ENCODE measurements at places on chromosomes 11 and 22. TPM values are rescaled to one million over a fixed set of nuclear protein-coding genes. Genes with fewer than 3 reads are reported as not detected.

OR51B5 gene
- total RNA-seq = not detected

- DNase-seq = no peak
These were observed 36.2 kb downstream of the LIF start for GRCh38 chr22:30210235-30210909.

DNA sequence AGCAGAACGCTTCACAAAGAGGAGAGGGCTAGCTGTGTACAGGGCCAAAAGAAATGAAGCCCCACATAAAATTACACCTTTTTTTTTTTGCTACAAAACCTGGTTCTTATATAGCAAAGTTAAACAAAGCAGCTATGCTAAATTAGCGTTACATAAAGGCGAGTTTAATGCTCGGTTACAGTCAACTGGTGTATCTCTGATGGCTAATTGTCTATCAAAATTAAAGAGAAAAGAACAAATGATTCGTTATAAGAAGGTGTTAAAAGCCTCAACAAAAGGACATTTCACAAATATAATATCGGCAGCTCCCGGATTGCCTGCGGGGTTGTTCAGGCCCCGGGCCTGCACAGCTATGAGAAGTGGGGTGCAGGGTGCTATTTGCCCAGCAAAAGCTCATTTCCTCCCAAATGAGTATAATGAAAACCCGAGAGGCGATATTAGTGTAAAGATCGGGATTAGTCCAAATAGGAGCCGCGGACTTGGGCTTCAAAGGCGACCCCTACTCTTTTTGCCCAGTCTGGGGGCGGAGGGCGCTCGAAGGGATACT lies 13.3 kb upstream of the PAX6 start:
- DNase-seq = no peak

GRCh38 chr11:131467645-131468394 lies 97.4 kb downstream of the NTM start:
- no peak for DNase-seq

DNA sequence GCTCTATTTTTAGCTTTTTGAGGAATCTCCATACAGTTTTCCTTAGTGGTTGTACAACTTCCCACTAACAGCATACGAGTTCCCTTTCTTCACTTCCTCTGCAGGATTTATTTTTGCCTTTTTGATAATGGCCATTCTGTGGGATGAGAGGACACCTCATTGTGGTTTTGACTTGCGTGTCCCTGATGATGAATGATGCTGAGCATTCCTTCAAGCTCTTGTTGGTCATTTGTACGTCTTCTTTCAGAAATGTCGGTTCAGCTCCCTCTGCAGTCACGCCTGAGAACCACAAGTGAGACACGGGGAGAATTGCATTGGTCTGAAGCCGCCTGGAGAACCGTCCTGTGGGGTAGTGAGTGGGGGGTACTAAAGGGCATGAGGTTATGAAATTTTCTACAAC lies 2.0 kb upstream of the KRTAP5-10 start:
- no peak for DNase-seq
